ENCODE measurements at places on chromosomes 6 and 20. TPM values are rescaled to one million over a fixed set of nuclear protein-coding genes. Genes with fewer than 3 reads are reported as not detected.

DNA sequence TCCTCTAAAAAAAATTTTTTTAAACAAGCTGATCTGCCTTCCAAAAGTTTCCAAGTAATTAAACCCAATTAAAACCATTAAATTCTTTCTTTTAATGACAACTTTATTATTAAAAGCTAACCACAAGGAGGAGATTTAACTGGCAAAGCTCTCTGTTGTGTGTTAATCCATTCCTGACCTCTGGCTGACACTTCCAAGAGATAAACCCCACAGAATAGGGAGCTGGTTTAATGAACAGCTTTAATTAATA is 230.8 kb downstream of the EYA2 start:
- DNase-seq = no peak

OPRL1 gene
- total RNA-seq = 2.0 TPM

DNA sequence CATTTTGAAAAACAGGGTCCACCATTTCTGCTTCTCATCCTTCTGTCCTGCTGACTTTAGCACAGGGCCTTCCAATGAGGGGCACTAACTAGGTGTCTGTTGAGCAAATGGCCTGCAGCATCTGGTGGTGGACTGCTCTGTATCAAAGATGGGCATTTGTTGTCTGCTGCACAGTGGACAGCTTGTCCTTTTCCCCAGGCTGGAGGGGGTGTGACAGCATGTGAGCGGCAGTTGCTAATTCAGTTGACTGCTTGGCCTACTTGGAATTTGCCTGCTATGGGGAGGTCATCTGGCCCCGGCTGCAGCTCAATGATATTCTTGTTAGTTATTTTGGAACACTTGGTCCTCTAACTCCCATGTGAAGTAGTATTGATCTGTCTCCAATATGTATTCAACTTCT is 93.7 kb downstream of the SH3BGRL2 start:
- DNase-seq = no peak

- DNase-seq = peak; percentile 87
These were observed 44.9 kb upstream of the SUPT3H start for GRCh38 chr6:45422503-45423110.

PNPLA1 gene
- total RNA-seq = 2.0 TPM

FAM83C gene
- not detected for total RNA-seq

DNA sequence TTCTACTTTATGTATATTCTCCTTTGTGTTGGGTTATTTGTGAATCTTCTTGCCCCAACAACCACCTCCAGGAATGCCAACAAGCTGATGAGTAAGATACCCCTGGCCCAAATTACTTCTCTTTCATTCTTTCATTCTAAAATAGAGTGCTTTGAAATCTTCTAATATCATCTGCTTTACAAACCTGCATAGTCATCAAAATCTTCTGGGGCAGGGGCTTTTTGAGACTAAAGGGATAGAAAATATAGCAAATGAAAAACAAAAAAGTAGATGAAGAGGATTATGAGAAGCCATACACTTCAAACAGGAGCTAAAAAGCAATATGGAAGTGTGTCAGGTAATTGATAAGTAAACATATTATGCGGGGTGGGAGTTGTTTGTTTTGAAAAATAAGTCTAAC is 150.7 kb upstream of the SOX4 start:
- no peak for DNase-seq

NANP gene
- total RNA-seq = 4.7 TPM

DNA sequence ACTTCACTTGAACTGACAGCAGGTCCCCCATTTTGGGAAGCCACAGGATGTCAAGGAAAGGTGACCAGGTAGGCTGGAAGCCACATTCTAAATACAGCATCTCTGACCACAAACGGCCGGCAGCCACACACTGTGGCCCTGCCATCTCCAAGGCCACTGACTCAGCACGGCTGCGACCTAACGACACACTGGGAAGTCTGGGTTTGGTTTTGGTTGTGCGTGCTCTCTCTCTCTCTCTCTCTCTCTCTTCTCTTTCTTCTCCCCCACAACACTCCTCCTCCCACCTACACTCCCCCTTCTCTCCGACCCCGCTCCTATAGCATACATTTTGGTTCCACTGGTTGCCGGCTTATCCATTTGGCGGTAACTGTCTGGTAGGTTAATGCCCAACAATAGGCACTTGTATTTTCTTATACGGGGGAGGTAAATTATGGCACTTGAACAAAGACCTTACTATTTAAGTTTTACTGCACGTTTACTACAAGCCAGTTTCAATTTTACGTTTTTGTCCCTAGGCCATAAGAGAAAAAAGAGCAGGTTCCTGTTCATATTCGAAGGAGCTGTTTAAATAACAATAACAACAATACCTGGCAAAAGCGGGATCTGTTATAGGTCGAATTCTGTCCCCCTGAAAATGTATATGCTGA is 103.6 kb downstream of the GMDS start:
- no peak for DNase-seq

DNA sequence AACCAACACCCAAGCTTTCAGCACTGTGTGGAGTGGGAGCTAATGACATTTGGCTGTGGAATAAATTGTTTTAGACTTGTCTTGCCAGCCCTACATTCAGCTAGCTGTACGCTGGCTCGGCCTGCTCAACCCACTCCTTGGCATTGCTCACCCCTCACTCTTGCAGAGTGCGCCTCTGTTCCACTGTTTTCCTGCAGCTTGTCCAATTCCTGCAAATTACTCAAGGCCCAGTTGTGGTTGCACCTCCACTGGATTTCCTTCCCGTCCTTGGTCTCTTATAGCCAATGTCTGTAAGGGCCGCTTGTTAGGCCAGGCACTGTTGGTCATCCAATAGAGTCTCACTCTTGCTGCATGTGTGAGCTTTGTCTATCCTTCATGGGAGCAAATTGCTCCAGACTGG is 289.2 kb upstream of the RNF24 start:
- DNase-seq = no peak

- no peak for DNase-seq
These were observed 11.3 kb upstream of the ADGB start for GRCh38 chr6:146587459-146587858.

DNA sequence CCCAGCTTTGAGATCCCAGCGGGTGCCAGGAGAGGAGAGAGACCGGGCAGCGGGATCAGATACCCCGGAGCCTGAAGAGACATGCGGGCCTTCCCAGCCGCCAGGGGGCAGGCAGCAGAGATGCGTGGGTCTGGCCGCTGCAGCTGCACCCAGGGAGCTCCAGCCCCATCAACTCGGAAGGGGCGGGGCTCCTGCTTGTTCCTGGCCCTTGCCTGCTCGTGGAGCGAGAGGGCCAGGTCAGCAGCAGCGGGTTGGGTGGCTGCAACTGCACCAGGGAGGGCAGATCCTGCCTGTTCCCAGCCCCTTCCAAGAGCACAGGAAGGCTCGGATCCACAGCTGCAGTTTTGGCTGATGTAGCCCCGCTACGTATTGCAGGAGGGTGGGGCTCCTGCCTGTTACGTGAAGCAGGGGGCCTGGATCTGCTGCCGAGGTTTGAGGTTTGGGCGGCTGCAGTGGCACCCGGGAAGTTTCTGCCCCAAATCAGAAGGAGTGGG is 532.8 kb downstream of the RFPL4B start:
- peak; percentile 34 for DNase-seq

SEL1L2 gene
- total RNA-seq = not detected

REM1 gene
- total RNA-seq = 2.3 TPM

DNA sequence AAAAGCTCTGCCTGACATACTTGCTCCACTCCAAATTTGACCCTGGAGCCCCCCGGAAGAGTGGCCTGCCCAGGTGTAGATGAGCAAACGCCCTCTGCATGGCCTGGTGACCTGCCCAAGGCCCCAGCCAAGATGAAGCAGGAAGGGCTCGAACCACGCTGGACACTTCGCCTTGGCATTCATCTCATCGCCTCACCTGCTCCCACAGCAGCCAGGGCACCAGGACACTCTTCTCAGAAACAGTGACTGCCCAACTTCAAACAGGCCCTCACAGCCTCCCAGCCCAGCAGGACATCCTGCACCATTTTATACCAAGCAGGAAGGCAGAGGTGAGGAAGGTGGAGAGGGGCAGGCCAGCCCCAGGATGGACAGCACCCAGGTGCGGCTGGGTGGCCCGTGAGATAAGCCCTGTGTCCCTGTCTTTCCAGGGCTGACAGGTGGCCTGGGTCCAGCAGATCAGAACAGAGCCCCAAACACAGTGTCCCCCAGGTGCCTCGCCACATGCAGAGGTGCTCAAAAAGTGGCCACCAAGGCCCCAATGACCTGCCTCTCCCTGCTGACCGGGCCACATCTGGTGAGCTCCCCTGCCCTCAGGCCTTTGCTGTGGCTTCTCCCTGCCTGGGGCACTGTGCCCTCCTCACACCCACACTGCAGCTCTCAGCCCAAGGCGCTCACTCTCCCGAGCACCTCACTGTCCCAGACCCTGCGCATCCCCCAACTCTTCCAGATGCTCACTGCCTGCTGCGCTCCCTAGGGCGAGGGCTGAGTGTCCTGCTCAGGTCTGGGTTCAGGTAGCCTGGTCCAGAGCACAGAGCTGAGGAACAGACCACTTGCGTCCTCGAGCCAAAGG is 7.2 kb downstream of the ACSS1 start:
- DNase-seq = no peak

GRCh38 chr6:83114164-83114563 is 46.7 kb downstream of the DOP1A start:
- DNase-seq = no peak

ARHGAP40 gene
- not detected for total RNA-seq

DNA sequence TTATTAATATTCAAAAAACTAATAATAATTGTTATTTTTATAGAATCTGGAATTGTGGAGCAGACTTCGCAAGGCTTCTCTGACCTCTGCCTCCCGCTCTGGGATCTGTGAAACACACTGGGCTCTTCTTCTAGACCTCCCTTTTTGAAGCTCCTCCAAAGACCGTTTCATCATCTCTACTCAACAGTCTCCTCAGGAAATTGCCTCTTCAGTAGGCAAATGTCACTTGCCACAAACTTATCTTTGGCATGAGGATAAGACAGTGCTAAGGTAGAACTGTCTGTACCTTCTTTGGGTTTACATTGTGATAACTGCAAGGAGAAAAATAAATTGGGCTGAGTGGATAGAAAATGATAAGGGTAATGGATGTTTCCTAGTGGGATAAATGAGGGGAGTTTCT is 2.3 kb upstream of the MAS1L start:
- DNase-seq = no peak

PAX1 gene
- not detected for total RNA-seq

ELOVL2 gene
- 0.24 TPM for total RNA-seq

- no peak for DNase-seq
These were observed 67.6 kb upstream of the CNKSR3 start for GRCh38 chr6:154578004-154578559.

GRCh38 chr6:35391240-35391968 is 49.0 kb downstream of the PPARD start:
- DNase-seq = no peak

DNA sequence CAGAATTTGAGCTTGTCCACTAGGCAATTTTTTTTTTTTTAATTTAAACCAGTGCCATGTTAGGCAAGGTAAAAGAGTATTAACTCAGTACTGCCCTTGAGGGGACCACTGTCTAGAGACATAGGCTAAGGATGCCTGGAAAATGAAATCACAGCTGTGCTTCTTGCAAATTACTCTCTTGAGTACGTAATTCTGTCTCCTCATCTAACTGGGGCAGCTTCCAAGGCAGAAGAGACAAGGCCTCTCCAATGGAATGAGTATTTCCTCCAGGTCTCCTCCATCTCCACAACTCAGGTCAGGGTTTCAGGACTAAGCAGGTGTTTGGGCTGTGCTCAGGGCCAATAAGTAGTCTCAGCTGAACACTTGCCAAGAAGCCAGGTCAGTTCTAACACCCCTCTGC is 33.8 kb upstream of the MRPS10 start:
- no peak for DNase-seq

THEMIS gene
- total RNA-seq = 2.6 TPM

DNA sequence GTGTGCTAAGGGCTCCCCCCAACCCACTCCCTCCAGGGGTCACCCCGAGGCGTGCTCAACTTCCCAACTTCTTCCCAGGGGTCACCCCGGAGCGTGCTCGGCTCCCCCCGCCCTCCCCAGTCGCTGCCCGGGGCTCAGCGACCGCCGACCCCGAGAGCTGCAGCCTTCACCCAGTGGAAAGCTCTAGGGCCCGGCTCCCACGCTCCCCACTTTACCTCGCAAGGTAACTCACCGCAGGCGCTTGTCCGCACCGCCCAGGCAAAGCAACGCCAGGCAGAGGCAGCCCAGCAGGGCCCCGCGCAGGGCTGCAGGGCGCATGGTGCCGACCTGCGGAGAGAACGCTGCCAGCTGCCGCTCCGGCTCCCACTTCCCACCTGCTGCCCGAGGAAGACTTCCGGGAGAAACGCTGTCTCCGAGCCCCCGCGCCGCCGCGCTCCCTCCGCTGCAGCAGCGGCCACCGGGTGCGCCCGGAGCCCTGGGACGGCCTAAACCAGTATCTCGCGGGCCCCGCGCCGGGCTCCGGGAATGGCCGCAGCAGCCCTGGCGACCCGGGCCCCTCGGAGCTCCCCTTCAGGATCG is 396 bp downstream of the RNASET2 start:
- DNase-seq = peak; percentile 39

All from left lung (tissue), 14 donors.